ENCODE measurements at places on chromosomes 16 and 17.

GRCh38 chr17:74116087-74116717 lies 87.3 kb upstream of the RPL38 start:
- no peak overlapping the region for H3K27ac ChIP-seq
- H3K4me1 ChIP-seq = peaks cover 30% of the 10 kb centered on the region
- no peaks in the 10 kb centered on the region for H3K27me3 ChIP-seq
- H3K36me3 ChIP-seq = no peaks in the 10 kb centered on the region
- DNase-seq = no peak

- no peaks in the 10 kb centered on the region for H3K27me3 ChIP-seq
Measured at GRCh38 chr16:27543801-27544200, 5.9 kb downstream of the GTF3C1 start.

DNA sequence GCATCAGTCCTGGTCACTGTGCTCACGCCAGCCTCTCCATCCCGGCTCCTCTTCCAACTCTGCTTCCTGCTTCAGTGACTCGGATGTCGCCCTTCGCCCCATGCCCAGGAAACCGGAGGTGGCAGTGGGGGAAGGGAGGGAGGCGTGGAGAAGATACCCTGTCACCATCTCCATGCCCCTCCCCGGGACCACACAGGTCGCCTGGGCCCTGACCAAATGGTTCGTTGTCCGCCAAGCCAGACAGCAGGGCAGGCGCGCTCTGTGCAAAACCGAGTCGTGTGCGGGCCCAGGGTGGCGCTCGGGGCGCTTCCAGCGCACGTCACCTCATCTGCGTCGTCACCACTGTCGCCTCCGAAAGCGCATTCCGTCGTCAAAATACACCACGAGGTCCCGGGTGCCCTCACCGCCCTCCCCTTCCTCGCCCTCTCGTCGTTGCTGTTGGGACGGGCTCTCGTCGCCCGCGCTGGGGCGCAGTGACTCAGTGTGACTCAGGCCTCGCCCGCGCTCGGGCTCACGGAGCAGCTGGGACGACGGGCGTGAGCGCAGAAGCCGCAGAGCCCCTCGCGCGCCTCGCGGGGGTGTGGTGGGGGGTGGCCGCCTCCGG lies 39.2 kb downstream of the ZNF778 start:
- no peak overlapping the region for H3K27ac ChIP-seq
- H3K4me1 ChIP-seq = no peaks in the 10 kb centered on the region
- H3K27me3 ChIP-seq = peaks cover 28% of the 10 kb centered on the region
- H3K4me3 ChIP-seq = peak overlapping the region; percentile 29

DNA sequence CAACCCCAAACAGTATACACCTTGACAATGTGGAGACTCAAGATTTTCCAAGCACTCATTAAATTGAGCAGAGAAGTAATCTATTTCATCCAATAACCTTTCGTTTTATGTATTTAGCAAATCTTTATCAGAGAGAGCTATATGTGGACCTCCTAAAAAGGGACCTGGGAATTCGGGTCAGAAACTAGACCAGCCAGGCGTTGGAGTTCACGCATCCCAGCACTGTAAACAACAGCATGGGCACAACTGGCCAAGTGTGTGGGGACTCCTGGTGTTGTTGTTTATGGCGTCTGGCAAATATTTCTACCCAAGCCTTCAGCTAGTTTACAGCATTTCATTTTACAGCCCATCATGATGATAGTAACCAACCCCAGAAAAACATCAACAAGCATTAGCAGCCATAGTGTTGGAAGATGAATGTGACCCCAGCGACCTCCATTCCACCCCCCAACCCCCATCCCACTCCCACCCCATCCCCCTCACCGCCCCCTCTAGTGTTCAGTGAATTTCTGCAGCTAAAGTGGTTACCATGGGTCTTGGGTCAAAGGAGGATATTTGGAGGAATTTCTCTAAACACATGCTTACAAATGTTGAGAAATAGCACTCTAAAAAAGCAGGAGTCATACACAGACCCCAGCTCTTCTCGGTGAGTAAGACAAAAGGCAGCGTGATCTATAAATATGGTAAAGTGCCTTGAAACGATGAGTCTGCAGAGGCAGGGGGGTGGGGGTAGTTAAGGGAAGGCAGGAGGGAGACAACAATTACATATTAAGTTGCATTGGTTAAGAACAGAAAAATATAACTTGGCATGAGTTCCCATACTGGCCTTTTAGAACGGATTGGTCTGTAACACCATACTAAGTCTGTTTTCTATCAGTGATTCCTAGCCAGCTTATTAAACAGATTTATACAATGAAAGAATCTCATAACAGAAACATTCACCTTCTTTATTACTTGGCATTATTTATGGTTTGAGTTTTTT lies 91.4 kb upstream of the TBX2 start:
- H3K4me3 ChIP-seq = no peak overlapping the region
- no peaks in the 10 kb centered on the region for H3K36me3 ChIP-seq
- DNase-seq = no peak
- H3K27ac ChIP-seq = no peak overlapping the region

DNA sequence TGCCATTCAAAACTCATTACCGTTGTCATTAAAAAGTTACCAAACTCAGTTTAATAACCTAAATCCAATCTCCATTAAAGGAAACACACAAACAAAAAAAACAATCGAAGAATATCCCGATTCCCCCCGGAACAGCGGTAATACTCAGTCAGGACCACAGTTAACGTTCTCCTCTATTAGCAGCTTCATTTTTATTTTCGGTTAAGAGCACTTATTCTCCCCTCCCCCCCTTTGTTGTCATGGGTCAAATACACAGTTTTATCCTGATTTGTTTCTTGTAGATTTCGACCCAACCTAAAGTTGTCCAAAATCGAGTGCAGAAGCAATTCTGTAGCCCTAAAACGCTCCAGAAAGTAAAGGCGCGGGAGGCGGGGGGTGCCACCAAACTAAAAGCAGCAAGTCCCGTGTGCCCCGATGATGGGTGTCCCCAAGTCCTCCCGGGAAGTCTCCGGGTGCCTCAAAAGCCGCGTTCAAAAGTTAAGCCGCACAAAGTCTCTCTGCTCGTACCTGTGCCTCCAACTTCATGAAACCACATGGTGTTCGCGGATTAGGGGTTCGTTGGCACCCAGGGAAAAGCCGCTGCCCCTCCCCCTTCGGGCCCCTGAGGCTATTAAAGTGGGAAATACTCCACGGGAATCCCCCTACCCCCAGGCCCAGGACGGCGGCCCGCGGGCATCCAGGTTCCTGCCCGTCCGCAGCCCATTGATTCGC lies 996 bp downstream of the SUMO2 start:
- H3K4me1 ChIP-seq = peaks cover 10% of the 10 kb centered on the region
- peak overlapping the region; percentile 100 for H3K27ac ChIP-seq
- peak; percentile 50 for DNase-seq
- peak overlapping the region; percentile 85 for H3K4me3 ChIP-seq

- no peaks in the 10 kb centered on the region for H3K4me1 ChIP-seq
- H3K36me3 ChIP-seq = no peaks in the 10 kb centered on the region
- no peaks in the 10 kb centered on the region for H3K27me3 ChIP-seq
- no peak overlapping the region for H3K4me3 ChIP-seq
- H3K27ac ChIP-seq = no peak overlapping the region
- DNase-seq = peak; percentile 73
Measured at GRCh38 chr17:33674685-33675084, 381.6 kb upstream of the ASIC2 start.

GRCh38 chr17:59151591-59151990 lies 3.4 kb downstream of the SKA2 start:
- peaks cover 29% of the 10 kb centered on the region for H3K4me1 ChIP-seq
- H3K4me3 ChIP-seq = peak overlapping the region; percentile 63
- H3K27me3 ChIP-seq = no peaks in the 10 kb centered on the region
- H3K27ac ChIP-seq = no peak overlapping the region

DNA sequence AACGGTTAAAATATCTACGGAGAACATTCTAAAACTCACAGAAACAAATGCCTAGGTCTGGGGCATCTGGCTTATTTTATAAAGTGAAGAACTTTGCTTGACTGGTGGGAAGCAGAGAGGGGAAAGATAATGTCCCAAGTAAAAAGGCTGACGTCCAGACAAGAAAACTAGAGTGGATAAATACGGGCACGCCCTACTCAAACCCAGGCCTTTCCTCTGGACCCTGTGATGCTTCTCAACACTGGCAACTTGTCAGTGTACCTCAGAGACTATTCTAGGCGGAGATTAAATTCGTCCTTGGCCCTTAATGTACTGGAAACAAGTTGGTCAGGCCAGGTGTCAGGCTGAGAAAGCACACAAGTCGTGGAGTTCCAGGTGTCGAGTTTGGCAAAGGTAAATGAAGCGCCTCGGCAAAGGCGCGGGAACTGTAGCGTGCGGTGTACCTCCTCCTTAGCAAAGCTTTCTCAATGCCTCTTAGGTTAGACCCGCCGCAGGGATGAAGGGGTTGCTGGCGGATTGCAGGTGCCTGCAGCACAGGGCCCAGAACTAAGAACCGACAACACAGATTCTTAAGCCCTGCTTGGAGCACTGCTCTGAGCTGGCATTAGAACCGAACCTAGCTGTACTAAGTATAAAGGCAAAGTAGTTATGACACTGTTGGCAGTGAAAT lies 668 bp upstream of the UNK start:
- H3K27ac ChIP-seq = peak overlapping the region; percentile 61
- no peaks in the 10 kb centered on the region for H3K36me3 ChIP-seq
- DNase-seq = peak; percentile 55
- no peaks in the 10 kb centered on the region for H3K27me3 ChIP-seq
- peaks cover 26% of the 10 kb centered on the region for H3K4me1 ChIP-seq

DNA sequence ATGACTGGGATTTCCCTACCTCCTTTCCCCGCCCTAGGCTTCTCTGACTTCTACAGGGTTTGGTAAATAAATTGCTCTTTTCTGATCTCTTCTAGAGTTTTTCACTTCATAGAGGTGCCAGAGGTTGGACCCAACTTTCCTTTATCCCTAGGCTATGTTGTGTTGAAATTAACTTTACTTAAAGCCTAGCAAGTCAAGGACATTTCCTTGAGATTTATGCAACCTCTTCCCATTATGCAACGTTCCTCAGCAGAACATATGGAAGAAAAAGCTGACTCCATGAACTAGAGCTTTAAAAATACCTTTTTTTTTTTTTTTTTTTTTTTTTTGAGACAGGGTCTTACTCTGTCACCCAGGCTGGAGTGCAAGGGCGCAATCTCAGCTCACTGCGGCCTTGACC lies 15.5 kb downstream of the MPO start:
- no peaks in the 10 kb centered on the region for H3K36me3 ChIP-seq
- H3K27ac ChIP-seq = no peak overlapping the region
- H3K4me3 ChIP-seq = no peak overlapping the region
- no peak for DNase-seq
- H3K27me3 ChIP-seq = peaks cover 52% of the 10 kb centered on the region
- no peaks in the 10 kb centered on the region for H3K4me1 ChIP-seq

DNA sequence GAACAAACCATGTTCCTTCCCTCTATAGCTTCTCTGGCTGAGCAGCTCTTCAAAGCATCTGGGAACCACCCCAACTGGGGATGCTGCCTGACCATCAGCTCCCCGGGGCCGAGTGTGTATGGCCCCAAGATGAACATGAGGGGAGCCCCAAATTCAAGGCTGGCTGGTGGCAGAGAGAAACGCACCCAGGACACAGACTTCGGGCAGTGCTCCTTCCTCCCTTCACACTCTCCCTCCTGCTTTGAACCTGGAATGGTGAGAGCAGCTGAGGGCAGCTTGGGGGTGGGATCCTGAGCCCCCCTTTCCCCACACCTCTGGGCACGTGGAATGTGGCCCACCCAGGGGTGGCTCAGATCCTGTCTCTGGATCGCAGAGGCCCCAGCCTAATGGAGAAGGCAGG lies 17.2 kb downstream of the TLE7 start:
- no peak overlapping the region for H3K27ac ChIP-seq
- no peaks in the 10 kb centered on the region for H3K36me3 ChIP-seq

GRCh38 chr16:54977211-54977610 lies 46.5 kb downstream of the IRX5 start:
- no peak for DNase-seq
- no peaks in the 10 kb centered on the region for H3K4me1 ChIP-seq
- H3K36me3 ChIP-seq = no peaks in the 10 kb centered on the region
- H3K27me3 ChIP-seq = no peaks in the 10 kb centered on the region
- H3K4me3 ChIP-seq = no peak overlapping the region

GRCh38 chr17:66425756-66426396 lies 123.5 kb downstream of the PRKCA start:
- peaks cover 9% of the 10 kb centered on the region for H3K4me1 ChIP-seq
- H3K4me3 ChIP-seq = no peak overlapping the region
- DNase-seq = no peak

- H3K36me3 ChIP-seq = no peaks in the 10 kb centered on the region
- H3K27me3 ChIP-seq = no peaks in the 10 kb centered on the region
- no peaks in the 10 kb centered on the region for H3K4me1 ChIP-seq
- H3K27ac ChIP-seq = no peak overlapping the region
- DNase-seq = peak; percentile 88
Measured at GRCh38 chr17:72556944-72557826, 436.4 kb downstream of the SOX9 start.

DNA sequence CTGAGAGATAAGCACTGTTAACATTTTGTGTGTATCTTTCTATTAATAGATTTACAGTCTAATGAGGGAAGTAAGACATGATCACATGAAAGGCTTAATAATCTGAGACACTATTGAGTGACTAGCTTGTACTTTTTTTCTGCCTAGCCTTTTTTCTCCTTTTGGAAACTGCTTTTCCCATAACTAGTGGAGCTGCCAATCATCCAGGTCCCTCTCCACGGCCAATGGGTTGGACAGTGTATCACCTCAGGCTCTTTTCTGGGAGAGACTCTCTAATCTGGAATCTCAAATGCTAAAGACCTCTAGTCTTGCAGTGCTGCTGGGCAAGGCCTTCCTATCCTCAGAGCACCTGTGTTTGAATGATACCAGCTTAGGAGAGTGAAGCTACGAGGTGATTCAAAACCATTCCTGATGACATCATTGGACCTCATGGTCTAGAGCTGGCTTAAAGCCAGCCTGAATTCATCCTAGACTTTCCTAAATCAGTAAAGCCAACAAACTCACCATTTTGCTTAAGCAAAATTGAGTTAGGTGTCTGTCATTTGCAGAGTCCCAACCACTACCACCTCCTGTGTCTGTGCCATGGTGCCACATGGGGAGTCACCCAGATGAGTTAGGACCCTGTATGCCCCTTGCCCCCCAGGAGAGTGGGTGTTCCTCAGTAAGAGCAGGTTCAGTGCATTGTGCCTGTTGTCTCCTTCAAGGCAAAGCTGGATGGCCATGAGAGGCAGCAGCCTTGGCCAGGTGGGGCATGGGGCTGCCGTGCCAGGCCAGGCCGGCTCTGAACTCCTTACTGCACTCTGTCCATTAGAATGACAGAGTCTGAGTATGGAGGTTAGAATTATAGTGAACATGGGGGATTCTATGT lies 62.9 kb downstream of the SPECC1 start:
- H3K4me3 ChIP-seq = no peak overlapping the region
- peaks cover 3% of the 10 kb centered on the region for H3K4me1 ChIP-seq
- no peaks in the 10 kb centered on the region for H3K27me3 ChIP-seq
- DNase-seq = no peak
- no peaks in the 10 kb centered on the region for H3K36me3 ChIP-seq

- H3K27me3 ChIP-seq = no peaks in the 10 kb centered on the region
- DNase-seq = no peak
- peaks cover 8% of the 10 kb centered on the region for H3K4me1 ChIP-seq
- H3K27ac ChIP-seq = no peak overlapping the region
- H3K36me3 ChIP-seq = no peaks in the 10 kb centered on the region
Measured at GRCh38 chr17:19723964-19724363, 7.6 kb upstream of the SLC47A2 start.

All from neural progenitor cell (in vitro differentiated cells).